ENCODE measurements at places on chromosomes 4 and X.

DNA sequence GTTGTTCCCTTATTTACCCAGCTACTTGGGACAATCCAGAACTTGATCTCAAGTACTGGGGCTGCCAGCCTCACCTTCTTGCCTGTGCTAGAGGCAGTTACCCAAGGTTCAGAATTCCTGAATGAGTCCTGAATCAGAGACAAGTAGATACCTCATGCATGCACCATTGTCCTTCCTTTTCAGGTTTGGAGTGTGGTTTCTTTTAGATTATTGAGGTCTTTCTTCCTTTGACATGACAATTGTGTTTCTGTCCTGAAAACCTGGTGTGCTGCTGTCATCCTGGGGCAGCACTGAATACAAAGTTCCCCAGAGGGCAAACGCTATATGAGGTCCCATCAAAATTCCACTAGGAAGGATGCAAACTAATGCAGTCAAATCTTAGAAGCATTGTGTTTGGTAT is 3.5 kb downstream of the CXCL2 start:
- DNase-seq = no peak

GRCh38 chrX:153556767-153557166 is 39.3 kb downstream of the ATP2B3 start:
- DNase-seq = no peak

- no peak for DNase-seq
These were observed 30.1 kb upstream of the ALG13 start for GRCh38 chrX:111650845-111651244.

DNA sequence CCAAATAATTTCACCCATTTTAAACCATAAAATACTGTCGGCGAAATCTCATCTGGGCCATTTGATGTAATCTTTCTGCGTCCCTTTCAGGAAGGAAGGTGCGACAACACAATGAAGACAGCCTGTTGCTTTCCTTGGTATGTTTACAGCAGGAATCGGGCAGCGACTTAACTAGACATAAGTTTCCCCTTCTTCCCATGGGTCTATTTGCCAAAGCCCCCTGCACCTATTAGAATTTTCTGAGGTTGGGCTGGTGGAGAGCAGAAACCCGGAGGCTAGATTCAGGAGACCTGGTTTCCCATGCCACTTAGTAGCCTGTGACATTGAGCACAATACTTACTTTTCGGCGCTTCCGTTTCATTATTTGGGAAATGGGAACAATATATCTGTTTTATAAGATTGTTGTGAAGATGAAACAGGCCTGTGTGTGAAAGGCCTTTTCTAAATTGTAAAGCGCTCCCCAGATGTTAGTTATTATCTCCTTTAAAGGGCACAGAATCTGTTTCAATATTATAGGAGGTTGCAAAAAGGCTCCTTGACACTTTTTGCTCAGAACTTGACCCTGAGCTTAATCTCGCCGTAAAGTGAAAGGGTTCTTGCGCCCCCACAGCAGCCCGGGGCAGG is 552 bp upstream of the AFF1 start:
- DNase-seq = peak; percentile 18

DNA sequence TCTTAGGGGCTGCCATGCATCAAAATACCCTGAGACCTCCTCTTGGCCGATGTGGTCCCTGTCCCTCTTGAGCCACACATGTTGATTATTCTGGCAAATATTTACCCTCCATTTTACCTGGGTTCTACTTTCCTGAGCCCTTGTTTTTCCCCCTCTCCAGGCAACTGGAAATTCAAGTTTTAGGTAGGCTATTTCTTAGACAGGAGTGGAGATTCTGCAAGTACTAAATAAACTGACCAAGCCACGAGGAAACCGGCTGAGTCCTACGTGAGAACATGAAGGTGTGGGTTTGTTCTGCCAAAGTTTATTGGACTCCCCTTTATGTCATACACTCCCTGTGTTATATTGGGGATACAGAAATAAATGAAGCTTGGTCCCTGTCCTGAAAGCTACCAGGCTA is 88.1 kb downstream of the RTL5 start:
- no peak for DNase-seq

GRCh38 chr4:1201851-1202525 is 29.6 kb upstream of the SPON2 start:
- peak; percentile 39 for DNase-seq

GRCh38 chr4:54440394-54441136 is 211.5 kb downstream of the PDGFRA start:
- DNase-seq = no peak

GRCh38 chr4:183765251-183765911 is 106.3 kb downstream of the TRAPPC11 start:
- peak; percentile 2 for DNase-seq

DNA sequence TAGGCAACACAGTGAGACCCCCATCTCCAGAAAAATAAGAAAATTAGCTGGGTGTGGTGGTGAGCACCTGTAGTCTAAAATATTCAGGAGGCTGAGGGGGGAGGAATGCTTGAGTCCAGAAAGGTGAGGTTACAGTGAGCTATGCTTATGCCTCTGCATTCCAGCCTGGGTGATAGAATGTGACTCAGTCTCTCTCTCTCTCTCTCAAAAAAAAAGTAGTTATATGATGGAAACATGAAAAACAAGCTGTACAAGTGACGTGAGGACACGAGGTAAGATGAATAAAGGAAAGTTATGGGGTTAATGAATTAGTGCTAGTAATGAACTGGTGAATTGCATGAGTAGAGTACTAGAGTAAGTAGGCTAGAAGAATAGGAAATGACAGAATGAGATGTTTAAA is 21.8 kb upstream of the CAMK2D start:
- DNase-seq = no peak

DNA sequence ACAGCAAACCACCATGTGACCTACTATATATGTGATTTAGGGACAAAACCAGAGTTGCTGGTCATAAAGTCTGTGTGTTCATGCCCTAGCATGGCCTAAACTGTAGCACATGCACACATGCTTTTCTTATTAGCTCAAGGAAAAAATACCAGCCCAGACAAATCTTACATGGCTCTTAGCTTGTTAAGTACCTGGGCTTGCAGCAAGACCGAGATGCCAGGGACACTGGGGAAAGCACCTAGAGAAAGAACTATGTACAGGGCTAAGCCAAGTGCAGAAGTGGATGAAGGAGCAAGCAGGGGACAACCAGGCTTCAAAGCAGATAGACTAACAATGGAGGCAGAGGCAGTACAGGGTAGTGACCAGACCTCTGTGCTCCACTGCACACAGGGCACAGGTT is 3.4 kb upstream of the GABRE start:
- no peak for DNase-seq

GRCh38 chrX:43595931-43596330 is 60.2 kb upstream of the MAOA start:
- no peak for DNase-seq

- peak; percentile 42 for DNase-seq
These were observed 395.2 kb downstream of the MID1IP1 start for GRCh38 chrX:39196192-39197102.

- DNase-seq = no peak
These were observed 84.3 kb downstream of the PJA1 start for GRCh38 chrX:69080855-69081465.

DNA sequence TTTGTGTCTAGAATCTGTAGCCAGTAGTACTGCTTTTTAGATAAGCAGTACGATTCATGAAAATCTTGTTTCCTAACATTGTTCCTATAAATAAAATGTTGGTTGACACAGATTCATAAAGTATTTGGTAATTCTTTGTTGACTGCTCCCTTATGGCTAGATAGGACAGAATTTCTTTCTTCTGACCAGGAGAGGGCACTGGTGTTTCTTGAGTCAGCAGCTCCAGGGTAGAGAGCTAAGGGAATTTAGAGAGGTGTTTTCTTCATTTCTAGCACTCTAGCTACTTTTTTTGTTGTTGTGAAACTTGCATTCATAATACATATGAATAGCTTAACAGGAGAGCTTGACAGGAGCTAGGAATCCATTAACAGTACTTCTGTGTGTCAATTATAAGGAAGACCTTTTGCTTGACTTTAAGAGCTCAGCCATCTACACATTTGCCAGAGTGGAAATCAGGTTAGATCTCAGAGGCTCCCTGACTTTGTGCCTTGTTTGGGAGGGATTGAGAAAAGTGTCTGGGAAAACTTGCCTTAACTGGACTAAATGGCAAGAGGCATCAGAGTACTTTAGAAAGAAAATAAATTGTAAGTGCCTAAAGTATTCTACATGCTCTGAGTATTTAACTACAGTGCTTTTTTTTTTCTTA is 756.1 kb downstream of the SH3BGRL start:
- DNase-seq = no peak

DNA sequence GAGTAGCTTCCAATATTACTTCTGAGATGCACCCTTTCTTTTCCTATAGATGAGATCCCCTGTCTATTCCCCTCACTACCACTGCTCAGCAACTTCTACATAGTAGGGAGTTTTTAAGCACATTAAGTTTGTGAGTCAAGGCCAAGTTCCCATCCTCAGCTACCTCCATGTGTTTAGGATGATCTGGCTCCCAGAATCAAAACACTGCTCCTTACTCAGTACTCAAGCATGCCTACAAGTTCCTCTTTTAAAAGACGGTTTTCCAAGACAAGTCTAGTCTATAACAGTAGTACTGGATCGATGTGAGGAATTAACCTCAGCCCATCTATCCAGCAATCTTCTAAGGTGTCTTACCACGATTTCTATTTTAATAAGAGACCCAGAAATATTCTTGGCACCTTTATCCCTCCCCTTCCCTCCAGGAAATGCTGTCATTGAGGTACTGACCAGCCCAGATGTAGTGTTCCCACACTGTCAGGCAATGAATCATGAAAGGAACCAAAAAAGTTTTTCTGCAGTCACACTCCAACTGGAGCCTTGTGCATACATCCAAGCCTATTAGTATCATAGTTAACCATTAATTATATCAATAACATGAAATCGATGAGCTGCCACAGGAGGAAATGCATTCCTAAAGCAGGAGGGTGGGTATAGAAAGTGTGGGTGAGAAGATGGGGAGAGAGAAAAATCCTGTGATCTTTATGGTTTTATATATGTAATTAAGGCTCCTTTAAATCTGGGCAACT is 29.6 kb downstream of the AREG start:
- no peak for DNase-seq

Measured in naive B cell (primary cell).